ENCODE measurements at places on chromosomes 11 and 22.

GRCh38 chr11:131640320-131640719, 269.9 kb downstream of the NTM start:
- no peak for DNase-seq

- peak; percentile 55 for DNase-seq
These were observed 22.2 kb upstream of the UBASH3B start for GRCh38 chr11:122633219-122633829.

GRCh38 chr11:9251311-9251710, 13.8 kb downstream of the DENND5A start:
- DNase-seq: peak; percentile 40

GRCh38 chr11:122267602-122268001, 151.6 kb upstream of the BLID start:
- DNase-seq: peak; percentile 84

GRCh38 chr11:11577251-11577855, 44.5 kb downstream of the GALNT18 start:
- peak; percentile 69 for DNase-seq

DNA sequence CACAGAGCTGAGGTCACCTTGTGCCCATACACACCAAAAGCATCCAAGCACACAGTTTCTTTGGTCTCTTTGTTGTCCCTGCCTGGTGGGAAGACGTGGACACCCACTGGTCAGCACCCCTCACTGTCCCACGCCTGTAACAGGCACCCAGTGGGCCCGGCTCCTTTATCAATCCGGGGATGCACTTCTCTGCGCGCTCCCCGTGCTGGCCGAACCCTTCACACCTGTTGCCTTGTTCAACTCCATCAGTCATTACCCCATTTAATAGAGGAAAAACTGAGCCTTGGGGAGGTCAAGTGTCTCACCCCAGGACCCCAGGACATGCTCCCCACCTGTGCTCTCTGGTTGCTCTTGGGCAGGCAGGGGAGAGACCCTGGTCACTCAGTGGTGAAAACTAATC, 49.7 kb upstream of the FGF3 start:
- DNase-seq: no peak

- DNase-seq: no peak
These were observed 414 bp upstream of the MIEF1 start for GRCh38 chr22:39501644-39502108.

- DNase-seq: no peak
These were observed 48.8 kb upstream of the HSD17B12 start for GRCh38 chr11:43631732-43632131.

- DNase-seq: no peak
These were observed 4.9 kb downstream of the ZFTA start for GRCh38 chr11:63763496-63764339.

DNA sequence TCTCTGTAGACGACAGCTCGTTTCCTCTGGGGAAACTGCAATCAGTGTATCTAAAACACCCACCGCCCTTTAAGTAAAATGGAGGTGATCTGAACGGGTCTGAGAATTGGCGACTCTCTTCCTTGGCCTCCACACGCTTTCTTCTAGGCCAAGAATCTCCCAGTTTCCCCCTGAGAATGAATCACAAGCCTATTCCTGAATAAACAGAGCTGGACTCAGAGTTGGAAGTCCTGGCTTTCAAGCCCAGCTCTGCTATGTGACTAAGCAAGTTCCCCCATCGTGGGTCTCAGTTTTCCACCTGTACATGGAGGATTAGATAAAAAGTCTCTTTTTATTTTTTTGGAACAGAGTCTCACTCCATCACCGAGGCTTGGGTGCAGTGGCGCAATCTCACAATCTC, 200.4 kb downstream of the MN1 start:
- no peak for DNase-seq

- DNase-seq: no peak
These were observed 5.2 kb upstream of the GCAT start for GRCh38 chr22:37802310-37803194.

- DNase-seq: no peak
These were observed 2.5 kb upstream of the CAPRIN1 start for GRCh38 chr11:34049028-34049427.

DNA sequence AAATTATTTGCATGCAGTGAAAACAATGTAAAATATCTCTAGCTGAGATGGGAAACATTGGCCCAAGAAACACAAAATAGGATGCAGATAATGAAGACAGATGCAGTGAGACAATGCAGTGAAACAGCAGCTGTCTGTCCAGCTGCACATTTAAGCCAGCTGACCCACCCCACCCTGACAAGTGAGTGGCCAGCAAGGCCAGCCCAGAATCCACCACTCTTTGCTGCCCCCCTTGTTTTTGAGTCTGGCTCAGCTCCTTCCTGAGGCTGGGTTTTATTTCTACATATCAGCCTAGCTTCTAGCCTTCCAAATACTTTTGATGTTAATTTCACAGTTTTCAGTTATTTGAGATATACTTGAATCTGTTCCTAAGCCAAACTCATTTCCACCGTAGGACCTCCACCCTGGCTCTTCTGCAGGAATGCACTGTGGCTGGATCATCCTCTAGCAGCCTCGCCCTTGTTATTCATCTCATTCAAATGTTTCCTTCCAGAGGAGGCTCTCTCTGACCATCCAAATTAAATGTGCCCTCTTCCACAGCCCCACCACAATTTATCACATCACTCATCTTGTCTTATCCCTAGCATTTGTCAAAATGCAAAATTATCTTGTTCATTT, 154.1 kb upstream of the POU2AF2 start:
- DNase-seq: no peak

GRCh38 chr22:19109198-19110063, 12.8 kb downstream of the DGCR2 start:
- DNase-seq: peak; percentile 88

GRCh38 chr11:78349624-78350023, 68.0 kb downstream of the GAB2 start:
- no peak for DNase-seq

DNA sequence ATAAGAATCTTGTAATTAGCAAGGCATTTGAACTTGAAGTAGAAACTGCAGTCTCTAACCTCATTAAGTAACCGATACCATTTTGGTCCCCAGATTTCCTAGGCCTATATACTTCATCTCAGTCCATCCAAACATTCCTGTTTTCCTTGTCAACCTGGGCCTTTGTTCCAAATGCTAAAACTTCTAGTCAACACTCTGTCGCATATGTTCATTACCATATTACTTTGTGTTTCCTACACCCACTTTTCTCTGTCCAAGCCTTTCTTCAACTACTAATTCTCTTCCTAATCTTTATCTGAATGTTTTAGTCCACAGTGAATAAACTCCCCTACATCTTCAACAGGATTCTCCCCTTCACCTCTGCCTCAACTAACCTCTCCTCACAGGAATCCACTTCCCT, 31.4 kb downstream of the MTMR2 start:
- no peak for DNase-seq

DNA sequence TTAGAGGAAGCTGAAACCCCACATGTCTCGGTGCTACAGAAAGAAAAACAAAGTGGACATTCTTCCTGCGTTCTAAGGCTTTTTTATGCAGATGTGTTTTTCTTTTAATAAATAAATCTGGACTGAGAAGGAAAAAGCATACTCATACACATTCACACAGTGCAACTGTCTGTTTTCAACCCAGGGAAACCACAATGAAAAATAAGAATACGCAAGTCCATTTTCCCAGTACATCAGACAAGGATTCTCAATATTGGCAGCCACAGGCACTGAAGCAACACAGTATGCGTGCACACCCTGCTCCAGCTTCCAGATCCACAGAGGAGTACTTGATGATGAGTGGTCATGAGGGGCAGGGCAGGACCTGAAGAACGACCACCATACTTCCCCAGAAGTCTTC, 86.9 kb downstream of the ETS1 start:
- no peak for DNase-seq

DNA sequence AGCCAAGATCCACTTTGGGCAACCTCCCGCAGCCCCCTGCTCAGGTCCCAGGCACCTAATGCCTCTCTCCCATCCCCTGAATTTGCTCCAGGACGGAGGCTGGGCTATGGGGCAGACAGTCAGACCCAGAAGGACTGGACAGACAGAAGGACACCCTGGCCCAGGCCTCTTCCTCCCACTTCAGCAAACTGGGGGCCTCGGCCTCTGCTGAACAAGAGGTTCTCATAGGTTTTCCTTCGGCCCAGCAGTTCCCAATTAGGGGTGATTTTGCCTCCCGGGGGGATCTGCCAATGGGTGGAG, 3.7 kb downstream of the SPI1 start:
- DNase-seq: no peak

- no peak for DNase-seq
These were observed 54.4 kb upstream of the INCENP start for GRCh38 chr11:62069374-62069773.

GRCh38 chr11:109390752-109391151, 31.2 kb upstream of the C11orf87 start:
- DNase-seq: no peak

- no peak for DNase-seq
These were observed 89.1 kb upstream of the ARHGAP20 start for GRCh38 chr11:110801328-110801727.

DNA sequence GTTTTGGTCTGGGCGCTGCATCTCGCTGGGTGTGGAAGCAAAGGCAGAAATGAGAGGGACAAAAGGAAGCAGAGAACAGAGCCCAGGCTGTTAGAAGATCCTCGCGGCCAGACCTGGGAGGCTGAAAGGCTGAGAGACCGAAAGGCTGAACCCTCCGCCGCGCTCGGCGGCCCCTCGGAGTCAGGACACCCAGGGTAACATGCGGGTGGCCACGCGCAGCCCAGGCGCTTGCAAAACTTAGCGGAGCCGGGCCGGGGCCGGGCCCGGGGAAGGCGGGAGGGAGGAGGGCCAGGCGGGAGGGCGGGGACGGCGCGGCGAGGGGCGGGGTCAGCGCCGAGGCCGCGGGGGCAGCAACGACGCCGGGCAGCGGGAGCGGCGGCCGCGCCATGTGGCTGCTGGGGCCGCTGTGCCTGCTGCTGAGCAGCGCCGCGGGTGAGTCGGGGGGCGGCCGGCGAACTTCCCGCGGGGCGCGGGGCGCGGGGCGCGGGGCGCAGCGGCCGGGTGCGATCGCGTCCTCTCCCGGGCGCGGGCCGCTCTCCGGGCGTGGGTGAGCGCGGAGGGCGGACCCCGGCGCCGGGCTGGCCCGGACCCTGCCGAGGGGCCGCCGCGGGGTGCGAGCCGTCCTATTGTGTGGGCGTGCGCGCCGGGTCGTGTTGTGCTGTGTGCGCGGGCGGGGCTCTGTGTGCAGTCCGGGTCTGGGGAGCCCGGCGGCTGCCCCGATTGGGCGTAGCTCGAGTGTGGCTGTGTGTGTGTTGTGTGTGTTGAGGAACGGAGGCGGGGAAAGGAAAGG, at the start of gene LDLRAD3:
TSS of gene LDLRAD3 (plus strand) at position 350 of the 790 bp plus-strand sequence. CDS start at position 387, 37 bp downstream.
- peak; percentile 63 for DNase-seq

GRCh38 chr11:123373754-123374621, 56.1 kb upstream of the GRAMD1B start:
- no peak for DNase-seq

DNA sequence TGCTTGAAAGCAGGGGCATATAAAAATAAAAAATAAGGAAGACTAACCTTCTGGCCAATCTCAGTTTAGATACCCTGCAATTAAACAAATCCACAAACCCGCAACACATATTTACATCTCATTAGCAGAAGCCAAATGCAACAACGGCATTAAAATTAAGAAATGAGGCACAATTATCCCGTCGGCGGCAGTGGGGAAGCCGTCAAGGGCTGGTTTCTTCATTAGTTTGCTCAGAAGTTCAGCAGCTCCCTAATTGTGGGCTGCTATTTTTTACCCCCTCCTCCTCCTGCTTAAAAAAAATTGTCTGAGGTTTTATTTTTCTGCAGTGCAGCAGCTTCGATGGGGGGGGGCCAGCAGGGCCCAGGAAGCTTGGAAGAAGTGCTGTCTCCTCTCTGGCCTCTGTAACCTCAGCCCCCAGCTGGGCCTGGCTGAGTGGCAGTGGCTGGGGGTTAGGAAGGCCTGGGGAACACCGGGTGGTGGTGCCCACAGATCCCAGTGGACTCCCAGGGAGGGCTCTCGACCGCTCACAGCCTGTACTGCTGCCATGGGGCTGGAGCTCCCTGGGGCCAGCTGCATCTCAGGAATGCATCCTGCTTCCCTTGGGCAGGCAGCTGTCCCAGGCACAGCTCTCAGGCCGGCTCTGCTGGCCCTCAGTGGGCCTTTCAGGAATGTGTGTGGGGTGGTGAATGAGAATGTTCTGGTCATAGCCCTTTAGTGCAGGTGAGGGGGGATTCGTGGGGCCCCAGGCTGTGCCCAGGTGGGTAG, 148.7 kb upstream of the B3GAT1 start:
- DNase-seq: no peak

Measured in common myeloid progenitor, CD34-positive (primary cell).